ENCODE measurements at places on chromosomes 12 and 14.
A peak's percentile ranks its signal among the peaks of the same experiment; 100 is the strongest.

DNA sequence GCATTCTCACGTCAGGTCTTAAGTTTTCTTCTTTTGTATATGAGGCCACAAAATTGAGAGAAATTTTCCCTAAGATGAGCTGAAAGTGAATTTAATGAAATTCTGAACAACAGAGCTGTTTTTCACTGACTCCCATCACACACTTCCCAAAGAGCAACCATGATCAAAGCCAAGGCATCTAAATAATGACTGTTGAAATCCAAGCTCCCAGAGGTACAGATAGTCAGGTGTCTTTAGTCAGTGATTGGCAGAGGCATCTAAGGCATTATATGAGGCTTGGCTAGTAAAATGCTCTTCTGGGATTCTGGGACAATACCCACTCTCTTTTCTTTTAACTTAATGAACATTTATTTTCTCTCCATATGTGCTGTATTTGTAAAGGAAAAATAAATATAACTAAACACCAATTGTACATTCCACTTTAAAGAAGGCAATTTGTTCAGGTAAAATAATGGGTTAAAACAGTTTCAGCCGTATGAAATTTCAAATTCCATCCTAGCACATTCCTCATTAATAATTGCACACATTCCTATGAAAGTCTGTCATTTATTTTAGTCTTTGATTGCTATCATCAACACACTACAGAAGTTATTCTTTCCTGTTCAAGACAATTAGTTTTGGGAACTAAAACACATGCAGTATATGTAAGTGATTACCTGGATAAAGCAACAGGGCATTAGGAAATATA is 871 bp upstream of the SSTR1 start:
- DNase-seq = no peak

- DNase-seq = no peak
These were observed 118.8 kb downstream of the FOXN3 start for GRCh38 chr14:89298056-89298834.

DNA sequence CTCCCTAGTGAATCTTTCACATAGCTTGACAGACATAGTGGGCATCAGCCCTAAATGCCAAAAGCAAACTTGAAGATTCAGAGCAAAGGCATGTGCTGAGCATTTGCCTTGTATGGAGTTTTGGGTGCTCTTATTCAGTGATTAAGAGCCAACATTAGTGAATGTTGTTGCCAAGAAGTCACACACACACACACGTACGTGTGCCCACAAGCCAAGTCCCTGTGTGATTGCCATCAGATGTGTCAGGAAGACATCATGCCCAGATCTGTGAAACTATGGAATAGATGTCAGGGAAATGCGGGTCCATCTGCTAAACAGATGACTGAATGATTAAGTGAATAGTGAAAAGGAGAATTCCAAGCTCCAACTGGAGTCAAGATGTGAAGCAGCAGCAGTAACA is 149.0 kb downstream of the AKAP6 start:
- no peak for DNase-seq

GRCh38 chr14:38078393-38078792 is 129.3 kb upstream of the SSTR1 start:
- peak; percentile 17 for DNase-seq

- DNase-seq = no peak
These were observed 693 bp downstream of the CBX5 start for GRCh38 chr12:54279227-54279631.

DNA sequence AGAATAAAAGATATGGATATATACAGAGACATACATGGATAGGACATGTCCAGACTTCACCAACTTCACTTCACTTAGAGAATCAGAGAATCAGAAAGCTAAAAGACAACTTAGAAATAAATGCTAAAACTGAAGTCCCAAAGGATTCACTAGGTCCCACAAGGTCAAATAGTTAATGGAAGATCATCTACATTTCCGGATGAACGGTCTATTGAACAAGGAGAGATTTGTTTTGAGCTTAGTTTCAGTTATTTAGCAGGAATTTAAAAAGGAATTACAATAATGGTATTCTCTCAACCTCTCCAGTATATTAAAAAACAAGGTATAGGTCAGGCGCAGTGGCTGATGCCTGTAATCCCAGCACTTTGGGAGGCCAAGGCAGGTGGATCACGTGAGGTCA is 187.0 kb downstream of the MED13L start:
- DNase-seq = no peak

DNA sequence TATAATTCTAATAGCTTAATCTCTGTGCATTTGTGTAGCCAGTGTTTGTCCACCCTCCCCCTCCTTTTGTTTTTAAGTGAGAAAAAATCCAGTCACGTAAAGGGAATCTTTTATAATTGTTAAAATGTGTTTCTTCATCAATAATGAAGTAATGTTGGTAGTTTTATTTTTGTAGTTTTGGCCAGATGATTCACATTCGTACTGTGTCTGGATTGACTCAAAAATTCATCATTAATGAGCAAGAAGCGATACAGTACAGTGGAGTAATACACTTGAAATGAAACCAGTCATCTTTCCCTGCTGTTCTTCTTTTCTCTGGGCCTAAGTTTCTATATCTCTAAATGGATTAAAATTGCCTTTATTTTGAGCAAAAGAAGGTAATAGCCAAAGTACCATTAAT is 86.5 kb downstream of the SRGAP1 start:
- DNase-seq = no peak

GRCh38 chr12:93419388-93420034 is 22.2 kb downstream of the UBE2N start:
- DNase-seq = no peak

DNA sequence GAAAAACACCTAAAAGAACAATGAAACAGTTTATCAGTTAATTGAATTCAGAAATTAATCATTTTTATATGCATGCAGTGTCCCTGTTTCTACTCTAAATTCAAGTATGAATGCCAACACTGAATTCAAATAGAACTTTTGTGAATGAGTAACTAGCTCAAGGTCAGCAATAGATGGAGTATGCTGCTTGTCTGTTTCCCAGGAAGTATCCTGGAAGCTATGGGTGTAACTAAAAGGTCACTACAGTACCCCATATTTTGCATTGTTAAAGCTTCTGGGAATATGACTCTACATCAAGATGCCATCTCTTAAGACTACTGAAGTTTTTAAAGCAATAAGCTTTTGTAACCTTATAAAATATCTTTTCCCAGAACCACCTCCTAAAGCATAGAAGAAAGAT is 681.4 kb upstream of the FBXO33 start:
- no peak for DNase-seq

- no peak for DNase-seq
These were observed 181.5 kb upstream of the PRKD1 start for GRCh38 chr14:30108975-30109700.

- no peak for DNase-seq
These were observed 39.2 kb upstream of the EEA1 start for GRCh38 chr12:92968176-92968813.

DNA sequence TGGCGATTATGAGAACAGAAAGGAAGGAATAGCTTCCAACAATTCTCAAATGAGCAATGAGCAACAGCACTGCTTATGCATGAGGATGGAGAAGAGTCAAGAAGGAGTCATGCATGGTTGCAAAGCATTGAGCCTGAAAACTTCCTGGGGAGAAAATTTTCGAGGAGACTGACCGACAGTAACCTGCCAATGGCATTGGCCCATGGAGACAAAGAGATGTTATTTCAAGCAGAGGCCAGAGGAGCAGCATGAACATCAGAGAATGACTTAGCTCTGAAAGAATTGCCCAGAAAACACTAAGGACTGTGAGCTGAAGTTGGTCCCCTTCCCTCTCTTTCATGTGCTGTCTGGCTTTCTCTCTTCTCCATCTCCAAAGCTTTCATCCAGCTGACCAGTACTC is 343.4 kb downstream of the ADAMTS20 start:
- no peak for DNase-seq

GRCh38 chr12:57621497-57622292 is 10.5 kb downstream of the ARHGEF25 start:
- DNase-seq = peak; percentile 30

DNA sequence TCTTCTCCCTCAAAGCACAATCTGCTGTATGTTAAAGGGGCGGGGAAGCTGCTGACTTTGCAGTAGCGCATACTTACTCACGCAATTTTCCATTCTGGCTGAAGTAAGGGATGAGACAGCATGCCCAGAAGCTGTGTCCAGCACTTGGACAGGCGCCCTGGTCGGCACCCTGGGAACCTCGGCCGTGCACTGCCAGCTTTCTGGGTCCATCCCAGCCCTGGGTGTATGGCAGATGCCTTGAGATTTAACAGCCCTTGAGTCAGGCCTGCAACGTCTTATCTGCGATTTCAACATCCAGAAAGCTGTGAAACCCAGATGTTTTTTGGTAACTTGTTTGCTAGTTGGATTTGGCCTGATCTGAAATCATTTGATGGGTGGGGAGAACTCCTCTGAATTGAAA is 16.1 kb downstream of the EML1 start:
- DNase-seq = no peak

- DNase-seq = no peak
These were observed 83.7 kb downstream of the TNFAIP2 start for GRCh38 chr14:103206836-103207387.

DNA sequence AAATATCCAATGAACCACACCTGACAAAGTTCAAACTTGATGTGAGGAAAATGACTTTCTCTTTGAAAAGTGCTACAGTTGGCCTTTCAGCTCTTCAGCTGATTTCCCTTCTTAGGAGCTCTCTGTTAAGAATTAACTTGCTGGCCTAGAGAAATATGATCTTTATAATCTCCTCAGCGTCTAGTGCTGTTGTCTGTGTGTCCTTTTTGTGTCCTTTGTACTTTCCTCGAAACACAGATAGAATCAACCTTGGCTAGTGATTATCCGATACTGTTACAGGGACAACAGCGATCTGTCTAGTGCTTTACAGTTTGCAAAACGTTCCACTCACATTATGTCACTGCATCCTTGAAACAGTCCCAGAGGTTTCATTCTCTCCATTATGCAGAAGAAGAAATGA is 162.8 kb upstream of the RMST start:
- DNase-seq = no peak

GRCh38 chr12:121494093-121494787 is 86.6 kb downstream of the KDM2B start:
- DNase-seq = peak; percentile 46

DNA sequence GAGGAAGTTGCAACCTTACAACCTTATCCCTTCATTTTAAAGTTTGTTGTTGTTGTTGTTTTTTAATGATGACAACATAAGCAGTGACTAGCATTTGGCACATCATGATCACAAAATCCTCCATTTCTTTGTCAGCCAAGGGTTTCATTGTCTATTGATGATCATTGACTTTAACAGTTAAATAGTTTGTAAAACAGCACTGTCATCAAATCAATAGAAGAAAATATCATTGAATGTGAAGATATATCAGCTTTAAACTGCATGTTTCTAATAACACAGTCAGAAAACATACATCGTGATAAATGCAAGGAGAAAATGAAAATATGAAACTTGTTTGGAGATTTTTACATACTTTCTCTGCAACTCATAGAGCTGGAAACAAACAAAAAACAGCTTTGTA is 922.3 kb upstream of the LRFN5 start:
- no peak for DNase-seq

- no peak for DNase-seq
These were observed 86.0 kb downstream of the SLCO1A2 start for GRCh38 chr12:21248679-21249078.

DNA sequence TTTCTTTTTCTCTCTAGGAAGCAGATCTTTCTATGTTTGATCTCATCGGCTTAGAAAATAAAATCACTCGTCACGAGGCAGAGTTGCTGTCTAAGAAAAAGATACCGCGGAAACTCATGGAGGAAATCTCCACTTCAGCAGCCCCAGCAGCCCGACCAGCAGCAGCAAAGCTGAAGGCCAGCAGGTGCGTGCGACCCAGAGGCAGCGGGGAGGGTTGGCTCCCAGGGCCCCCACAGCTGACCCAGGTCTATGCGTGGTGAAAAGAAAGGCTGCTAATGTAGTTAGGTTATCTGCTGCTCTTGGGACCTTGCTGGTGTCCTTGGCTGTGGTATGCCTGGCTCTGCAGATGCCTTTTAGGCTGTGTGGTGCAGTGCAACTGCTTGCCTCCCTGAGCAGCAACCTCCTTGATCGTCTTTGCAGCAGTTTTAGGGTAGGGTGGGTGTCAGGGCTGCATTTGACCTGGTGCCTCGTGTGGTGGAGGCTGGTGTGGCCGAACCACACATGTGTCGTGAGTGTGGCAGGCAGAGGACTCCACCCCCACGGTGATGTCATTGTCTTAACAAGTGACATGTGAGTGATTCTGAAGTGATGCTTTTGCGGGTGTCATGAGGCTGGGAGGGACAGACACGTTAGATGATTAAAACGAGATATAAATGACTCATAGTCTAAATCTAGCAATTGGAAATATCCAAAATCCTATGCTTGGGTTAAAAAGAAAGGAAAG is 68.6 kb downstream of the EP400 start:
- DNase-seq = no peak

- no peak for DNase-seq
These were observed 231.8 kb downstream of the CRADD start for GRCh38 chr12:93908846-93909567.

GRCh38 chr12:93518725-93519124 is 51.4 kb downstream of the MRPL42 start:
- DNase-seq = no peak

DNA sequence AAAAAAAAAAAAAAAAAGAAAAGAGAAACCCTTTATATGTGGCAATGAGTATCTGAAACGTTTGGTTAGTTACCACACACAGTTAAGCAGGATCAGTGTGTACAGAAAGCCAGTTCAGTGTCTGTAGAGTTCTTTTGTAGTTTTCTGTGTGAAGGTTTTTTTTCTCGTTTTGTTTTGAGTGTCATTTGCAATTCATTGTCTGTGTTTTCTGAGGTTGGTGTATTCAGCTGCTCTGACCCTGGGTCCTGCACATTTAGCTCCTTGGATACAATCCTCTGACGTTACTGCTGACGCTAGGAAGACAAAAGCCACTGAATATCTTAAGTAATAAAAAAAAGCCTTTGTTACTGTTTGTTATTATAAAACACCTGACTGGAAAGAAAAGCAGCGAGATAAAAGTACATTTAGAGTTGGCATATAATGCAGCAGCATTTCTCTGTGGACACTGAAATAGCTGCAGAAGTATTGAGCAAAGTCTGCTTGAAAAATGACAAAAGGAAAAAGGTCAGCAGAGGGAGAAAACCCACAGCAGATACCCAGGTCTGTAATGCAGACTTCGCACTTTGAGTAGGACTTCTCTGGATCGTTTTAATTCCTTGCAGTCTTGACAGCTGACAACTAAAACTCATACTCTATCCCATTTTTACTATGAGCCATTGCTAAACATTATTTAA is 89.0 kb downstream of the POLR3B start:
- no peak for DNase-seq

DNA sequence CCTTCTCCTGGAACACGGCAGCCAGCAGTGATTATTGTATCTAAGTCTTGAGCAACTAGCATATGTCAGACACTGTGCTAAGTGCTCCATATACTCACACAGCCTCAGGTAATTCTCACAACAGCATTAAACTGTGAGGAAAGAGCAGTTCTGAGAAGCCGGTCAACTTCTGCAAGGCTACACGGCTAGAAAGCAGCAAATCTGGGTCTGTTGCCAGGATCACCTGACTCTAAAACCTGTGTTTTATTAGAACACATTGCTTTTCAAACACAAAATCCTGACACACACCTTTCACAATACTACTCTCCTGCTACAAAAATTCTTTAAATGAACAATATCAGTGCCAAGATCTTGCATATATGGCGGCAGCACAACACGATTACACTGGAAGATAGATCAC is 49.8 kb upstream of the CRACR2A start:
- DNase-seq = no peak
